ENCODE measurements at places on chromosomes 11 and 22. TPM values are rescaled to one million over a fixed set of nuclear protein-coding genes. Genes with fewer than 3 reads are reported as not detected.

- DNase-seq, result no peak
Observed at GRCh38 chr11:70251659-70252321, 18.7 kb upstream of the PPFIA1 start.

The PLET1 gene
- not detected for polyA plus RNA-seq

DNA sequence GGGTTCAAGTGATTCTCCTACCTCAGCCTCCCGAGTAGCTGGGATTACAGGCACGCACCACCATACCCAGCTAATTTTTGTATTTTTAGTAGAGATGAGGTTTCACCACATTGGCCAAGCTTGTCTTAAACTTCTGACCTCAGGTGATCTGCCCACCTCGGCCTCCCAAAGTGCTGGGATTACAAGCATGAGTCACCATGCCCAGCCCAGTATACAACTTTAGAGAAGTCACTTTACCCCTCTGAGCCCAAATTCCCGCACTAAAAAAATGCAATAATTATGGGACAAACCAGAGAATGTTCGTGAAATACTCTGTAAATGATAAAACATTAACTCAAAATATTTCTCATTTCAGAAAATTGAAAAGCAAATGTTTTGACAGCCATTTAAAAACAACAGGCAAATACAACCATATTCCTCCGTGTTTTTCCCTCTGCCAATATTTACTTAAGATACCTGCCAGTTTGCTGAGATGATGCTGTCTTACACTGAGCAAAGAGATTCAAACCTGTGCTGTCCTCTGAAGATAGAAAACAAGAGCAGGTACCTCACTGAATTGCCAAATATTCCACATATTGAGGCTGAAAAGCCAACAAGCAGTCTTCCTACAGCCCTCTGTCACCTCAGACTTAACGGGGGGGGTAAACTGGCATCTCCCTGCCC lies 9.6 kb downstream of the PLEKHA7 start:
- DNase-seq, result no peak

- DNase-seq, result no peak
Observed at GRCh38 chr11:19595840-19596751, 116.5 kb upstream of the NAV2 start.

GRCh38 chr11:30125456-30125855 lies 105.4 kb upstream of the FSHB start:
- no peak for DNase-seq
